ENCODE measurements at places on chromosomes 11 and 22. TPM values are rescaled to one million over a fixed set of nuclear protein-coding genes. Genes with fewer than 3 reads are reported as not detected.

- peak; percentile 26 for DNase-seq
Observed at GRCh38 chr22:23376256-23376655, 195.9 kb downstream of the BCR start.

DNA sequence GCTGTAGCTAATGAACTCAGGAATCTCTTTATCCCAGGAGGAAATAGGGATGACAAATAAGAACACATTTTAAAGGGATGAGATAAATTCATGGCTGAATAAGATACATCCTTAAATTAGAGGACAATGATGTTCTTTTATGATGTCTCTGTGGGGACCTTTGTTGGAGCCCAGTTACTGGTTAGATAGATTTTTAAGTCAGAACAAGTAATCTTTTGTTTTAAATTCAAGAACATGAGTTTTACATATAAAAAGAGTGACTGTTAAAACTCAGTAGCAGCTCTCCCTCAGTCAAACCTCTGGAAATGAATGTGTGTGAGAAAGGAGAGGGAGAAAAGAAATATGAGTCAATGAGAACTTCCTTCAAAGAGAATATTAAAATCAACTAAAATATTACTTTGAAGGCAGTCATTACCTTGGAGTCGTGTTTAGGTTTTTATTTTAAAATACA is 241.6 kb downstream of the SWAP70 start:
- DNase-seq: peak; percentile 1

- no peak for DNase-seq
Observed at GRCh38 chr11:80868831-80869230, 1428.0 kb upstream of the TENM4 start.

GRCh38 chr22:24592851-24593558 is at the start of gene LRRC75B:
TSS of gene LRRC75B (minus strand) at chr22:24593073. CDS start at chr22:24593039, 34 bp downstream.
- DNase-seq: peak; percentile 59

- DNase-seq: no peak
Observed at GRCh38 chr11:72962717-72963116, 148.5 kb downstream of the ATG16L2 start.

GRCh38 chr11:76975513-76975912 is 58.7 kb upstream of the B3GNT6 start:
- DNase-seq: peak; percentile 52

DNA sequence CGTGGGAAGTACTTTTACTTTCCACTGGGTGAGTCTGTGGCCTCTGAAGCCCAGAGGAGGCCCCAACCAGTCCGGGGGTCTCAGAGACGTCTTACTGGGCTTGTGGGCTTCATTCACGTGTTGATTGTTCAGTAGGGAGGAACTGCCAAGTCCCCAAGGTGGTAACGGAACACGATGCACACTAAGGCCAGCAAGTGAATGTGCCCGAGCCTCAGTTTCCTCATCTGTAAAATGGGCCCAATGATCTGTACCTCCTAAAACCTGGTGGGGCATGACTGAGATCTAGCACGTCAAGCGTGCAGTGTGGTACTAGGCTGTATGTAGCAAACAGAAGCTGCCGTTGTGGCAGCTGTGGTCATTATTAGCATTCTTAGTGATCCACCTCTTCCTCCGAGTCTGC is 499.1 kb downstream of the MN1 start:
- no peak for DNase-seq

GRCh38 chr11:5103066-5103465 is 33.7 kb downstream of the OR52E1 start:
- no peak for DNase-seq

- no peak for DNase-seq
Observed at GRCh38 chr22:46366327-46366731, 30.8 kb downstream of the TRMU start.

GRCh38 chr11:31817054-31817620 is 6.0 kb upstream of the PAX6 start:
- no peak for DNase-seq

DNA sequence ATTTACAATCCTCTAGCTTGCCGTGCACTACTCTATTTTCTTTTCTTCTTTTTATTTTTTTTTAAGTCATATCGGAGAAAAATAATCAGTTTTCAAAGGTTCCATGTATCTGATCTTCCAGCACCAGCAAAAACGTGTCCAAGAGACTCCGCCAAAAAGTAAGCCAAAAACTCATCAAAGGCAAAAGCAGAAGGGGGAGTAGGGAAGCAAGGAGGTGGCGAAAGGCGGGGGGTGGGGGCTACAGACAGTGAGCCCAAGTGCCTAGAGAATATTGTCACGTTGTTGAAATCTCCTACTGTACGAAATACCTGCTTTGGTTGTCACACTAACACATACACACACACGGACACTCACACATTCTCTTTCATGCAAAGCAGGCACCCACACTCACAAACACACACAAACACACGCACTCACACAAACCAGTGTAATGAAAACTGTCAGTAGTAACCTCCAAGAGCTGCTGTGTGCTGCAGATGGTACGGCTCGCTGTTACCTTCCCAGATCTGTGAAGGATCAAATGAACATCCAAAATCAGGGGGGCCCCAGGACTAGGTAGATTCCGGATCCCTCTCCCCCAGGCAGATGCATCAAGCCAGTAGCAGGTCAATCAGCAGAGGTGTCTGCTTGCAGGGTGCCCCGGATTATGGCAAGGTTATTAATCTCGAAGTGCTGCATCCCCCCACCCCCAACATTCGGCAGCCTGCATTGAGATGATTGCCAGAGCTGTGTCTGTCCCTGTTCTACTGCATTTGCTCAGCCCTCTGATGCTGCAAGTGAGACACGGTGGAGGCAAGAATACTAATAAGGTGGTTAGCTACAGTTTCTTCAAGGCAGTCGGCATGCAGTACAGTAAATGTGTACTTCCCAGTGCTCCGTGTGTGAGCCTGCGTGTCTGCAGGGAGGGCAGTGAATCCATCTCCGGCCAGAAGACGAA is at the start of gene LRRC4C:
TSS of gene LRRC4C (minus strand) at position 188 of the 937 bp plus-strand sequence.
- DNase-seq: no peak

The YPEL4 gene
- total RNA-seq: 0.26 TPM

The CYTH4 gene
- total RNA-seq: not detected

The TRIM34 gene
- total RNA-seq: 2.9 TPM

The JAML gene
- not detected for total RNA-seq

The TCN1 gene
- total RNA-seq: 4.2 TPM

The INS gene
- not detected for total RNA-seq

The ADORA2A gene
- under 0.01 TPM for total RNA-seq

The MS4A15 gene
- total RNA-seq: not detected

The OR6T1 gene
- total RNA-seq: not detected

The TSPAN18 gene
- not detected for total RNA-seq

All from bronchial epithelial cell (primary cell).